ENCODE measurements at places on chromosomes 11 and 22.

GRCh38 chr11:69064394-69064957, 15.7 kb downstream of the TPCN2 start:
- no peak for DNase-seq

- no peak for DNase-seq
Observed at GRCh38 chr22:49765951-49766350, 61.7 kb downstream of the BRD1 start.

- no peak for DNase-seq
Observed at GRCh38 chr22:44672632-44673031, 29.4 kb upstream of the PRR5 start.

- DNase-seq, result no peak
Observed at GRCh38 chr11:117584056-117584830, 212.8 kb downstream of the DSCAML1 start.

GRCh38 chr11:65553301-65554001, 4.7 kb downstream of the LTBP3 start:
- no peak for DNase-seq

- no peak for DNase-seq
Observed at GRCh38 chr11:134100171-134100570, 31.3 kb downstream of the JAM3 start.

- no peak for DNase-seq
Observed at GRCh38 chr11:62393061-62393611, 25.7 kb upstream of the SCGB1A1 start.

DNA sequence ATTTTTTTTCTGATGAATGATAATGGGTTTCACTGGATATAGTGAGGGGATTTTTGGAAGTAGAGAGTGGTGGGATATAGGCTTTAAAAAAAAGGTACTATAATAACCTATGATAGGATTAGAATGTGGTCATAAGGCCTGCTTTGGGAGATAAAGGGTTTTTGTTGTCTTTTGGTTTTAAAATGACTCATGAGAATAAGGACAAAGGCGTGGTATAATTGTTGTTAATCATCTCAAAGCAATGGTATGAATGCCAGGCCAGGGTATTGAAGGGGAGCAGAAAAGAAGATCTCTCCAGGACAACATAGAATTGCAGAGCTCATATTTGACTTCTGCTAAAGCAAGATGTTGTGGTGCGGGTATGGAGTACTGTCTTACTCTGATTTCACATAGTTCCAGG, 579.4 kb downstream of the JRKL start:
- no peak for DNase-seq

- DNase-seq, result no peak
Observed at GRCh38 chr22:23686416-23687024, 4.3 kb upstream of the RGL4 start.

DNA sequence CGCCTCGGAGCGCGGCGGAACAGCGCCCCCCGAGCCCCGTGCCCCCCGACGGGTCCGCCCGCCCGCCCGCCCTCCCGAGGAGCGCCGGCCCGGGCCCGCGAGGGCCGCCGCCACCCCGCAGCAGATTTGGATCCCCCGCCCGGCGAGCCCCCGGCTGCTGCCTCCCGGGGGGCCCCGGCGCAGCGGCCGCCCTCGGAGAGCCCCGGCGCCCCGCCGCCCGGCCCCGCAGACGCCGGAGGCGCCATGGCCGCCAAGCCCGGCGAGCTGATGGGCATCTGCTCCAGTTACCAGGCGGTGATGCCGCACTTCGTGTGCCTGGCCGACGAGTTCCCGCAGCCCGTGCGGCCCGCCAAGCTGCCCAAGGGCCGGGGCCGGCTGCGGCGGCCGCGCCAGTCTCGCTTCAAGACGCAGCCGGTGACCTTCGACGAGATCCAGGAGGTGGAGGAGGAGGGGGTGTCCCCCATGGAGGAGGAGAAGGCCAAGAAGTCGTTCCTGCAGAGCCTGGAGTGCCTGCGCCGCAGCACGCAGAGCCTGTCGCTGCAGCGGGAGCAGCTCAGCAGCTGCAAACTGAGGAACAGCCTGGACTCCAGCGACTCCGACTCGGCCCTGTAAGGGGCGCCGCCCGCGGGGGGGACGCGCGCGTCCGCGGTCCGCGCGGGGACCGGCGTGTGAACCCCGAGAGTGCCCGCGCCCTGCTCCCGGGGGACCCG, 380 bp downstream of the C11orf96 start:
- DNase-seq, result peak; percentile 28

- no peak for DNase-seq
Observed at GRCh38 chr11:65148657-65149056, 14.3 kb upstream of the SYVN1 start.

- DNase-seq, result peak; percentile 46
Observed at GRCh38 chr11:130131961-130132850, 27.4 kb upstream of the ST14 start.

DNA sequence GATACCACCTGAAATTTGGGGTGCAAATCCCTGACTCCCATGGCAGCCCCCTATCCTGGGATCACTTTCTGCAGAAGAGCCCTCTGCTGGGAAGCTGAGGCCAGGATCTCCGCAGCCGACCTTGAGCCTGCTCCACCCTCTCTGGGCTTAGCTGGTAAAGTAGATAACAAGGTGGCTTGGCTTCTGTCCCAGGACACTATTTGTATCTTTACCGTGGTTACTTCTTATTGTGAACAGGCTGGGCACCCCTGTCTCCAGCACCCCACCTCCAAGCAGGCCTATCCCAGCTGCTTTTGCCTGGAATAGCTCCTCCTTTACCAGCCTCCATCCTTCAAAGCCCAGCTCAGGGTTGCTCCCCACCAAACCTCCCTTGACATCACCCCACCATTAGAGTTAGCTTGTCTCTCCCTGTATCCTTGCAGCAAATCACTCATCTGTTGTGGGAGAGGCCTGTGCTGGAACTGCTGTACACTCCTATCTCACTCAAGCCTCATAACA, 35.2 kb upstream of the P2RY2 start:
- no peak for DNase-seq

- no peak for DNase-seq
Observed at GRCh38 chr11:43784301-43784700, 96.3 kb upstream of the ALKBH3 start.

DNA sequence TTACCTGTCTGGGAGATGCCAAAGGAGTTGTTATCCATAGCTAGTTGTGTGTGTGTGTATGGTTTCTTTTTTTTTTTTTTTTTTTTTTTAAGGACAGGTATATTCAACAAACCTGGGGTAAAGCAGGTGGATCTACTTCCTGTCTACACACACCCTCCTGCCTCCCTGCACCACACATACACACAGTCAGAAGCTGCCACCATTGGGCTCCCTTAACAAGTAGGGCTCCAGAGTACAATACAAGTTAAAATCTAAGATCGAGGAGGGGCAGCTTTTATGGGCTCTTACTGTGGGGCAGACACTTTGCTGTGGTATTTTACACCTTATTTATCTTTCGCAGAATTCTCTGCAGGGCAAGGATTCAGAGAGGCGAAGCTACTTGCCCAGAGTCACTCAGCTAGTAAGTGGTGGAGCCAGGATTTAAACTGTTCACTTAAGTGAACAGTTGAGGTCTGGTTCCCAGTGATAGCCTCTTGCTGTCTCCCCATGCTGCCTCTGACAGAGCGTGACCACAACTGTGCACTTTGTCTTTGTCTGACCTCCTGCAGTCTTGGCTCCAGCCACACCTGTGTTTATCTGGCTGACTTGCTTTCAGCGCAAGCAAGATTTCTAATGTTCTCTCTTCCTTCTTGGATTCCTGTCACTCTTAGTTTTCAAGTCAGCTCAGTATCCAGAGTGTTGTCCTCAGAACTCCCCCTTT, 135.0 kb downstream of the CSNK2A3 start:
- DNase-seq, result no peak

GRCh38 chr11:112844517-112844916, 116.7 kb upstream of the NCAM1 start:
- no peak for DNase-seq

- no peak for DNase-seq
Observed at GRCh38 chr11:1516273-1517067, 29.9 kb upstream of the MOB2 start.

GRCh38 chr11:96275801-96276594, 67.0 kb downstream of the MAML2 start:
- no peak for DNase-seq

DNA sequence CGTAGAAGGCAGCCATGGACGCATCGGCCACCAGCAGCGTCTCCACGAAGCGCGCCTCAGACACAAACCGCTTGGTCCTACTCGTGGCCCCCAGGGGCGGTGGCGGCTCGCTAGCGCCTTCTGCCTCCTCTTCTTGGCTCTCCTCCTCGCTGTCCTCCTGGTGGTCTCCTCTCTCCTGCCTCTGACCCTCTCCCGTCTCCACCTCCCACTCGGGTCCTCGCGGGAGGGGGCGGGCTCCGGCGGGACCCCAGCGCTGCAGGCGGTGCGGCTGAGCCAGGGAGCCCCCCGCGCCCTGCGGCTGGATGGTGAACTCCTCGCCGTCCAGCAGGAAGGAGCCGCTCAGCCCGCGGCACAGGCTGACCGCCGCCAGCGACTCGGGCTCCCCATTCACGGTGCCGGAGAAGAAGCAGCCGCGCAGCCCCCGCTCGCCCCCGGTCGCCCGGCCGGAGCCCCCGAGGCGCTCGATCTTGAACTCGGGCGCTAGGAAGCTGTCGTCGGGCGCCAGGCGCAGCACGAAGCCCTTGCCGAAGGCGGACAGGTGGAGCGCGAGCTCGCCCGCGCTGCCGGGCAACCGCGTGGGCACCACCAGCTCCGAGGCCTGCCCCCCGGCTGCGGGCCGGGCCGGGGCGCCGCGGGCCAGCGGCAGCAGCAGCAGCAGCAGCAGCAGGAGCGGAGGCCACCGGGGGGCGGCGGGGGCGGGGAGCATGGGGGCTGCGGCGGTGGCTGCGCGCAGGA, 661 bp downstream of the ADAMTS8 start:
- DNase-seq, result peak; percentile 5

- DNase-seq, result no peak
Observed at GRCh38 chr11:83156996-83157593, at the start of gene PCF11. PCF11 (plus strand) TSS chr11:83157131; CDS start chr11:83157440, 309 bp downstream.

DNA sequence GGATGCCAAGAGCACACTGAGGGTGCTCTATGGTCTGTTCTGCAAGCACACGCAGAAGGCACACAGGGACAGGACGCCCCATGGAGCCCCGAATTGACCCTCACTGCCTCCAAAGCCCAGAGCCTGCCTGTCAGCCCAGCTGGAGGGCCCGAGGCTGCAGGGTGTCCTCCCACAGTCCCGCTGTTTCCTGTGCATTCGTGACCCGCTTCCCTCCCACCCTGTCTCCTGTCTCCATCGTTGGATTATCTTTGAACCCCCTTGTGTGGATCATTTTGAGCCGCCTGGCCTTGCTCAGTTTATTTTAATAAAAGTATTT, 25.6 kb downstream of the PARVG start:
- DNase-seq, result no peak

DNA sequence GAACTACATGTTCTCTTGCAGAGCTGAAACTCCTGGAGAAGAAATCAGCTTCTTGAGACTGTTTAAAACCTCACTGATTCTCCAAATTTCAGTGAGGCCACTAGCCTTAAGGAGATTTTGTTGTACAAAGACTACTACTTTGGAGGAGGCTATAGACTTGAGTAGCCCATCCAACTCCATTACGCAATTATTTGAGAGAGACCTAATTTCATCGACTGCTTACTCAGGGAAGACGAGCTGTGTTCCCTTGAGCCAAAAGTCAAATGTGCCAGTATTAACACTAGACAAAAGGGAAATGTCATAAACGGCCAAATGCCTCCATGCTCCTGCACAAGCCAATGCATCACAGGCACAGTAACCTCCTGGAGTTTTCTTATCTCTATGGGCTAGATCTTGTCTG, 182.8 kb upstream of the SESN3 start:
- DNase-seq, result no peak

DNA sequence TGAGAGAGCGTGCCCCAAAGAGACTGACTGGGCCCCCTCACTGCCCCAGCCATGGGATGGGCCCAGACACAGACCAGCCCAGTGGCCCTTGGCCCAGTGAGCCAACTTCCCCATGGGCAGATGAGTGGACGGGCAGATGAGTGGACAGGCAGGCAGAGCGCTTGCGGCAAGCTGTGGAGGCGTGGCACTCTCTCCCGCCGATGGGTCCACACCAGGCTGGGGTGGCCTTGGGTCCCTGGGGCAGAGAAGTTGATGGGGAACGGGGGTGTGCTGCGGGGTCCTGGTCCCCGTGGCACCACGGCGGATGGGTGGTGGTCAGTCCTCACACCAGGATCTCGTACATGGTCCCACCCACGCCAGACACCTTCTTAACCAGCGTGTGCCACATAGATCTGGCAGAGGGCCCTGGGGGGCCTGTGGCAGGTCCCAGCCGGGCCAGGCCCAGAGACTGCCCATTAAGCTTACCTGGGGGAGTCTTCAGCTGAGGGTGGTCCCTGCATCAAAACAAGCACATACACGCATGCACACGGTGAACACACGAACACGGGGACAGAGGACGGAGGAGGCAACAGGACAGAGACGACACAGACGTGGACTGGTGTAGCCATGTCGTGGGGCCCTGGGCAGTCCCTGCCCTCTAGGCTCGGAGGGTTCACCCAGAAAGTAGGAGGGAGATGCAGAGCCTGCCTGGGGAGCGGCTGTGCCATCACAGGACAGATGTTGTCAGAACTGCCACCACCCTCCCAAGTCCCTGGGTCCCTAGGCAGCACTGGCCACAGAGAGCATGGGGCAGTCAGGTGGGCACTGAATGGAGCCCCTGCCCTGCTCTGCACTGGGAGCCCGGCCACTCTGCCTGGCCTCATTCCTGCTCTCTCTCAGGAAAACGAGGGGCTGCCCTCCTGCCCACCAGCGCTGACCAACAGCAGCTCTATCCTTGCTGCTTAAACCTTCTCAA, 182.2 kb downstream of the IGLL1 start:
- no peak for DNase-seq

GRCh38 chr22:47059701-47060161, 297.3 kb downstream of the TBC1D22A start:
- no peak for DNase-seq
